Pancreas (tissue), 10 donors: ENCODE measurements at places on chromosomes 16 and 17. TPM values are rescaled to one million over a fixed set of nuclear protein-coding genes. Genes with fewer than 3 reads are reported as not detected.

Gene TMEM88
- total RNA-seq: 2.6 TPM

- no peak overlapping the region for H3K4me3 ChIP-seq
- peak overlapping the region; percentile 56 for H3K27ac ChIP-seq
- H3K27me3 ChIP-seq: no peaks in the 10 kb centered on the region
- peak; percentile 74 for DNase-seq
- H3K4me1 ChIP-seq: no peaks in the 10 kb centered on the region
These were observed 289.4 kb downstream of the SEC14L1 start for GRCh38 chr17:77429969-77430752.

GRCh38 chr16:3358871-3359270, 3.2 kb downstream of the OR2C1 start:
- DNase-seq: no peak
- H3K36me3 ChIP-seq: no peaks in the 10 kb centered on the region
- H3K4me1 ChIP-seq: no peaks in the 10 kb centered on the region

GRCh38 chr17:57987581-57988300, at the start of gene VEZF1:
Gene VEZF1, minus strand, starts transcription at chr17:57988254. Its CDS starts 143 bp downstream, at chr17:57988111.
- peaks cover 24% of the 10 kb centered on the region for H3K4me1 ChIP-seq
- DNase-seq: peak; percentile 89
- no peaks in the 10 kb centered on the region for H3K27me3 ChIP-seq
- H3K27ac ChIP-seq: peak within 1 kb of the TSS; percentile 96
- H3K36me3 ChIP-seq: no peaks in the 10 kb centered on the region

- no peaks in the 10 kb centered on the region for H3K4me1 ChIP-seq
- DNase-seq: no peak
- H3K27ac ChIP-seq: no peak overlapping the region
- H3K36me3 ChIP-seq: no peaks in the 10 kb centered on the region
- H3K27me3 ChIP-seq: no peaks in the 10 kb centered on the region
- no peak overlapping the region for H3K4me3 ChIP-seq
These were observed 168.9 kb downstream of the GRIN2A start for GRCh38 chr16:10013364-10013763.

- H3K4me3 ChIP-seq: no peak overlapping the region
- no peaks in the 10 kb centered on the region for H3K27me3 ChIP-seq
- H3K36me3 ChIP-seq: no peaks in the 10 kb centered on the region
- no peaks in the 10 kb centered on the region for H3K4me1 ChIP-seq
- peak; percentile 72 for DNase-seq
These were observed 34.1 kb upstream of the SLC38A10 start for GRCh38 chr17:81328978-81329926.
